ENCODE measurements at places on chromosomes 3 and 15.
A peak's percentile ranks its signal among the peaks of the same experiment; 100 is the strongest.

DNA sequence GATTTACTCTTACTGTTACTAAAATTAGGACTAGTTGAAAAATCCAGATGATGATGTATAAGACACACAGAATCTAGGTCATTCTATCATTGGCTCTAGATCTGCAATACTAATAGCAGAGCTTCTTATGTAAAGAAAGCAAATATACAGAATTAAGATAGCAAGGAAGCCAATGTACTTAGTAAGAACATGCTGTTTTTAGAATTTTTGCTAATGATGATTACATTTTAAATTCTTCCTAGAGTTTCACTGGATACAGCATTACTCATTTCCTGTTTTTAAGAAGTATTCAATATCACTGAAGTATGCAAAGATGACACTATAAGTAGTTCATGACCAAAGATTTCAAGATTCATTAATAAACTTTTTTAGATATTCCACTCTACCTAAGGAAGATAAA is 60.7 kb downstream of the CFAP20DC start:
- DNase-seq, result no peak

DNA sequence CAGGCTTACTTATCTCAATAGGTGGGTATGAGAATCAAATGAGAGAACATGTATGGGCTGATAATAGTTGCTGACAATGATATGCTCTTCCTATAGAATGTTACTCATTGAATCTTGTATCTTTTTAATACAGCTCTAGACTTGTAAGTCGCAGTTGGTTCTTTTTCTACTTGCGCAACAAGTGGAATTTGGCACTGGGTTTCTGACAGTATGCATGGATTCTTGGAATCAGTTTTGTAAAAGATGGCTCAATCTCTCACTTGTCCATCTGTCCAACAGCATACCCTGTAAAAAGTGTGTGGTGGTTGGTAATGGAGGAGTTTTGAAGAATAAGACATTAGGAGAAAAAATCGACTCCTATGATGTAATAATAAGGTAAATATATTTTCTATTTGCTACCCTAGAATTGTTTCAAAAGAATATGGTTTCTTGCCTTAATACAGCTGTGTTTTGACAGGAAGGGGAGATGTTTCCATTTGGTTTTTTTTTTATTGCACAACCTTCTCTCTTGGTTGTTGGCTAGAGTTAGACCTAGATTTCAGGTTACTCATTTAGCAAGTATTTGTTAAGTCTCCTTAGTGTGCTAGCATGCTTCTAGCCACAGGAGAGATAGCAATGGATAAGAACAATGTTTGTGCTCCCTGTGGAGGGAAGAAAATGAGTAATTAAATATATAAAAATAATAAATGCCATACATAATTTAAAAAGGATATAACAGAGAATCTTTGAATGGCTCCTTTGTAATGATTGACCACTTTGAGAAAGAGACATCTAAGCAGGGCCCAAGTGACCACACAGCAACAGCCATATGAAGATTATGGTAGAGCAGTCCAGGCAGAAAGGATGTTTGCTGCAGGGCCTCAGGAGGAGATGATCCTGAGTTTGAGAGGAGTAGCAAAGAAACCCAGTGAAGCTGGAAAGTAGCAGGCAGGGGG is 21.8 kb downstream of the ST3GAL6 start:
- DNase-seq, result no peak

DNA sequence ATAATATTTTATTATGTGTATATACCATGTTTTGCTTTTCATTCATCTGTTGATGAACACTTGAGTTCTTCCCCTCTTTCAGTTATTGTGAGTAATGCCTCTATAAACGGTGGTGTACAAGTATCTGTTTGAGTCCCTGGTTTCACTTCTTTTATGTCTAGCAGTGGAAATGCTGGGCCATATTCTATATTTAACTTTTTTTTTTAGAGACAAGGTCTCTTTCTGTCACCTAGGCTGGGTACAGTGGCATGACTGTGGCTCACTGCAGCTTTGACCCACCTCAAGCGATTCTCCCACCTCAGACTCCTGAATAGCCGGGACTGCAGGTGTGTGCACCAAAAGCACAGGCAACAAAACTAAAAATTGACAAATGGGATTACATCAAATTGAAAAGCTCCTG is 19.9 kb downstream of the GOLM2 start:
- DNase-seq, result no peak

DNA sequence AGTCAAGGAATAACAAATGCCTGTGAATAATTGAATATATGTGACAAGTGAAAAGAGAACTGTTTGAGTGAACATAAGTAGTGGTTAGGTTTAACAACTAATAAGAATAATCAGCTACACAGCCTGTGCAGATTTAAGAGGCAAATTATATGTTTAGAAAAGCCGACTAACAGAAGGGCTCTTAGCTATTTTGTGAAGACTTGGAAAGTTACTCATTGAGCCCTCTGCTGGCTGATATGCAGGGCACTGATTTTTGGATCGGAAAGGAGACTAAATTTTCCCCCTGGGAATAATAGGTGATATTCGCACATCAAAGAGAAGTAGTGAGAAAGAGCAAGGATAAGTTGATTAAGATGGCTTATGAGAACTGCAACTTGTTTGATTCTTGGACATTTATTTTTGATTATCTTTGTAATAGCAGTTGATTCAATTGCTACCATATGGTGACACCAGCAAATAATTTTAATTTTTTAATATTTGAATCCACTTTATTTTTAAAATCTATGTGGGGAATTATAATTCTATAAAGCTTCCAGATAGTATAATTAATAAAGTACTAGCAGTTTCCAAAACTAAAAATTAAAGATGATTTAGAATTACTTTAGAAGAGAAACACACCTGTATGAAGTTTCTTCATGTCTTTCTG is 156.2 kb downstream of the NLGN1 start:
- DNase-seq, result no peak

- DNase-seq, result no peak
Observed at GRCh38 chr3:10286133-10286524, 6.6 kb downstream of the GHRL start.

DNA sequence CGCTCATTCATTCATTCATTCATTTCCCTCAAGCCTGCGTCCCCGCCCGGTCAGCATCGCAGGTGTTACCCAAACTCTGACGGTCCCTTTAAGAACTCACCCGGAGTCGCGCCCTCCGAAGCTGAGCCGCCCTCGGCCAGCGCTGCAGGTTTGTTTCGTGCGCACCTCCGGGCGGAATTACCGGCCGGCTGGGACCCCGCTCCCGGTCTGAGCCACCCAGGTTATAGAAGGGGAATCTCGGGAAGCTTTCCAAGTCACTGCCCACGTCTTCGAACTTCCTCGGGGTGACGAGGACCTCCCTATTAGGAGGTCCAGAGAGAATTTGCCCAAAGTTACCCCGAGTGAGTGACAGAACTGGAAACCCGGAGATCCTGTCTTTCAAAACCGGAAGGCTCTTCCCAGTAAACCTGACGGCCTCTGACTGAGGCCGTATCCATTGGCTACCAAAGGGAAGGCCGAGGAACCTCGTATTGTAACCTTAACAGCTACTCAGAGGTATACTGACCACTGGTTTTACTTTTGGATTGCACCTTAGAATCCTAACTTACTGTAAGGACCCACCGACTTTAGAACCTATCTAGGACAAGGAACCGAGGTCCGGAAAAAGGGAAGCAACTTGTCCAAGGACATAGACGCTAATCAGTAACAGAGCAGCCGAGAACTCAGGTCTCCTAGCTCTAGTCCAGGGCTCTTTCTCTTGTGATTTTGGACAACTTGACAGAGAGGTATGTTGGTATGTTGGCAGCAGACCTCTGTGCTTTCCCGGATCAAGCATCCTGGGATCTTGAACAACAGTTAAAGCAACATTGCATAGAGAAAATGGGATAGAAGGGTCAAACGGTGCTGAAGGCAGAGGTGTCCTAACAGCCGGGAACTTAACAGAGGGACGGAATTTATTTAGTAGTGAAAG is 788 bp upstream of the DLG1 start:
- DNase-seq, result peak; percentile 26

GRCh38 chr3:131109156-131109555 is 82.5 kb downstream of the NEK11 start:
- DNase-seq, result no peak

- no peak for DNase-seq
Observed at GRCh38 chr3:13031621-13032020, 41.6 kb downstream of the IQSEC1 start.

- DNase-seq, result no peak
Observed at GRCh38 chr15:35909414-35909813, 363.4 kb upstream of the DPH6 start.

DNA sequence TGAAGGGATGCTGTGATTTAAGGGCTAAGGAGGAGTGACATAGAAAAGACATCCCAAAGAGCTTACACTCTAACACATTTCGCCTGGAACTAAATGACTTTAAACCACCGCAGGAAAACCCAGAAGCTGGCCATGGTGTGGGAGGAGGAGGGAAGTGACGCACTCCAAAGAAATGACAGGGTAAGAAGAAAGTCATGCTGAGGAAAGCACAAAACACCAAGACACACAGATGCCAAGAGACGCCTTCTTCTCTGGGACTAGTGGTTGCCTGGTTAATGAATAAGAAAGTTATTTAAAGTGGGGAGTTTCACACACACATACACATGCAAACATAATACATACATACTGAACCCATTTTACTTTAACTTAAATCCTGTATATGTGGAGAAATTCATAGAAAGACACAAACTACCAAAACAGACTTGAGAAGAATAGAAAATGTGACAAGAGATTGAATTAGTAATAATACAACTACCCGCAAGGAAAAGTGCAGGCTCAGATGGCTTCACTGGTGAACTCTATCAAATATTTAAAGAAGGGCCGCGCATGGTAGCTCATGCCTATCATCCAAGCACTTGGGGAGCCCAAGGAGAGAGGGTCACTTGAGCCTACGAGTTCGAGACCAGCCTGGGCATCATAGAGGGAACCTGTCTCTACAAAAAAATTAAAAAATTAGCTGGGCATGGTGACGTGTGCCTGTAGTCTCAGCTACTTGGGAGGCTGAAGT is 125.5 kb downstream of the NSMCE3 start:
- DNase-seq, result no peak

DNA sequence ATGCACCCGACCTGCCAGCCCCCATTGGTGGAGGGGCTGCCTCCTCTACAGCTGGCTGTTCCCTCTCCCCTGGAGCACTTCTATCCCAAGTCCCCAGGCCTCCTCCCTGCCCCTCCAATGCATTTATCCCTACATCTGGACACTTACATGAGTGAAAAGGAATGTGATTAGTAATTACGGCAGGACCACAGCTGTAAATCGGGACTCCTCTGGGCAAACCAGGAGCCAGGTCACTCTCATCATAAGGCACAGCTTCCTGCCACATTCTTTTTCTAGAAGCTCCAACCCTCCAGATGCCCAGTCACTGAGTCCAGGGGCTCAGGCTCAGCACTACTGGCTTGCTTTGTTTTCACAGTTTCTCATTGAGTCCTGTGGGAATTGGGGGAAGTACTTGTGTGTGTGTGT is 54.3 kb downstream of the IL20RB start:
- no peak for DNase-seq

DNA sequence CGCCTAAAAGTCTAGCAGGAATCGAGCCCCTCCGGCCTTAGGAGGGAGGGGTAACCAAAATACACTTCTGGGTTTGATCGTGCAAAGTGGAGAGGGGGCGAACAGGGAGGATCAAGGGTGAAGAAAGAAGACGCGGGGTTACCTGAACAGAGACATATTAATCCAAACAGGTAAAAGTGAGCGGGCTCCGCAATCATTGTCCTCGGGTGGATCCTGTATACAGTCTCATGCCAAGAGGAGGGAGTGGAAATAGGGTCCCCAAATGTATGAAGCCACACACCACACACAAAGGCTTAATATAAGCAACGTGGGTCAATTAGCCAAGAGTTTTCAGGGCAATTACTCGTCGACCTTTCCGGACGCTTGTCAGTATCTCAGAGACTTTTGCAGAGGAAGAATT is 749.5 kb downstream of the ROBO1 start:
- no peak for DNase-seq

DNA sequence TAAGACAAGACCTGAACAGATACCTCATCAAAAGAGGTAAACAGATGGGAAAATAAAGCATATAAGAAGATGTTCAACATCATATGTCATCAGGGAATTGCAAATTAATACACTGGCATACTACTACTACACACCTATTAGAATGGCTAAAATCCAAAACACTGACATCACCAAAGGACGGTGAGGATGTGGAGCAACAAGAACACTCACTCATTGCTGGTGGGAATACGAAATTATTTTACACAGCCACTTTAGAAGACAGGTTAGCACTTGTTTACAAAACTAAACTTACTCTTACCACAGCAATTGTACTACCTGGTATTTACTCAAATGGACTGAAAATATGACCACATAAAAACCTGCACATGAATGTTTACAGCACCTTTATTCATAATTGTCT is 119.6 kb downstream of the GSK3B start:
- DNase-seq, result no peak

DNA sequence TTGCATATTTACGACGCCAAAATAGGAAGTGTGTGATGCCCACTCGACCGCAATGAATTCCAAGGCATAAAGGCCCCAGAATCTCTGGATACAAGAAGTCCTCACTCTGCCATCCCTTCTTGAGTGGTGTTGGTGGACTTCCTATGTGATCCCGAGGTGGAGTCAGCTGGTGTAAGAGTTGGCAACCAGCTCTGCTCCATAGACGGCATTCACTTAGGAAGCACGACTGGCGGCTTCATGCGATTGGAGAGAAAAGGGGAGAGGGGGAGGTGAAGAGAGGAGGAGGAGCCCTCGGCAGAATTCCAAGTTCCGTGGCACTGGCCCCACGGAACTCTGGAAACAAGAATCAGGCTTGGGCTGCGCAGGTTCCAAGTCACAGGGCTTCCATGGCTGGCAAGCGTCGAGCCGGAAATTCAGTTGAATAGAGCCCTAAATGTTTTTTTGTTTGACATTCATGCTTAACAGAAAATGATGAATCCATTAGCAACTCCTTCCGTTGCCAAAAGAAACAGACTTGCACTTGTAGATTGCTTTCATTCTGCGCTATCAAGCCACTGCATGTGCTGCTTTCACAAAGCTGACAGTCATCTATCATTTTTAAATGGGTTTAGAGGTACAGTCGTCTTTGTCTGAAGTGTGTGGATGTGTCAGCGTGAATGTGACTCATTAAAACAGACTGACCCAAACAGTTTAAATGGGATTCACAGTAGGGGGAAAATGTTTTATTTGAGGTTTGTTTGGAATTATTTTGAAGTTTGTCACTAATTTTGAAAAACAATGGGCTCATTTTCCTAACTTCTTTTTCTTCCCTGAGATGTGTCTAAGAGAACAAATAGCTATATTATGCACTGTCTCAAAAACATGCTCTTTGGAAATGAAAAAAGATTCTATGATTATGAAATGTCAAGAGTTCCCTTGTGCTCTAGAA is 428.3 kb upstream of the ATP11B start:
- DNase-seq, result no peak

GRCh38 chr3:182913889-182914288 is 66.4 kb downstream of the DCUN1D1 start:
- DNase-seq, result peak; percentile 27

- DNase-seq, result no peak
Observed at GRCh38 chr15:92492551-92493115, 99.0 kb downstream of the ST8SIA2 start.

GRCh38 chr3:57112206-57112605 is 51.7 kb downstream of the SPATA12 start:
- DNase-seq, result no peak

GRCh38 chr3:66038726-66039589 is at the start of gene MAGI1:
TSS of gene MAGI1 (minus strand) at chr3:66038918. CDS start at chr3:66038308, 610 bp downstream.
- peak; percentile 30 for DNase-seq

GRCh38 chr15:96338766-96339618 is 8.5 kb downstream of the NR2F2 start:
- no peak for DNase-seq

- no peak for DNase-seq
Observed at GRCh38 chr3:23547905-23548650, 257.7 kb upstream of the UBE2E1 start.

- no peak for DNase-seq
Observed at GRCh38 chr3:115706311-115706829, 83.1 kb downstream of the GAP43 start.
